ENCODE measurements at places on chromosomes 1 and 21.

DNA sequence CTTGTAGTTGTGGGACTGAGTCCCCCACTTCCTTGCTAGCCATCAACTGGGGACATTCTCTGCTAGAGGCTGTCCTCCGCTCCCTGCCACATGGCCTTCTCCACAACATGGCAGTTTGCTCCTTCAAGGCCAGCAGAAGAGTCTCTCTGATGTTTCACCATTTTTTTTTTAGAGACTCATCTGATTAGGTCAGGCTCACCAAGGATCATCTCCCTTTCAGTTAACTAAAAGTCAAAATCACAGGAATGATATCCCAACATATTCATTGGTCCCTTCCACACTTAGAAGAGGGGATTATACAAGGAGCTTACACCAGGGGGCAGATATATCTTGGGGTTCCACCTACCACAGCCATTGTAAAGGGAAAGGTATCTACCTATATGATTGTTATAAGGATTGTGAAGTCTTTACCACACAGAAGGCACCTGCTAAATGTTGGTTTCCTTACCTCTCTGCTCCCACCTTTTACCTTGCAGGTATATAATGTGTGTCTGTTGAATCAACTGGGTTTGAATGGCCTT lies 23.3 kb downstream of the RIMKLA start:
- DNase-seq = no peak

DNA sequence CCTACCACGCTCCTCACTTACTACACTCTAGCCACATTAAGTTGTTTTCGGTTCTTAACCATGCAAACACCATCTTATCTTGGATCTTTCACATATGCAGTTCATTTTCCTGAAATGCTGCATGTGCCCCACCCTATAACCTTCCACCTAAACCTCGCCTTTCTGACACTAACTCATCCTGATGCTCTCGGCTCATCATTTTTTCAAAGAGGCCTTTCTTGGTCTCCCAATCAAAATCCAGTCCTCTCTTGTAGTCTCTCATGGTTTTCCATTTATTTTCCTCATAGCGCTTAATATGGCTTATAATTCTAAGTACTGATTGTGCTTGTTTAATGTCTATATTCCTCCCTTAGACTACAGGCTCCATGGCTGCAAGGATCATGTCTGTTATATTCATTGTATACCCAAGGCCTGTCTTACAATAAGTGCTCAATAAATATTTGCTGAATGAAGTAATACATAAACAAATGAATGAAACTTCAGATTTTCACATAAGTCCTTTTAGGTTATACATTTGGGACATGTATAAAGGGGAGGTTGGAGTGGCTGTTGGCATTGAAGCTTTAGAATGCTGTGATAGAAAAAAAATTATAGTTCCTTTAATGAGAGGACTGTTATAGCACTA lies 79.2 kb upstream of the CDC42BPA start:
- no peak for DNase-seq

DNA sequence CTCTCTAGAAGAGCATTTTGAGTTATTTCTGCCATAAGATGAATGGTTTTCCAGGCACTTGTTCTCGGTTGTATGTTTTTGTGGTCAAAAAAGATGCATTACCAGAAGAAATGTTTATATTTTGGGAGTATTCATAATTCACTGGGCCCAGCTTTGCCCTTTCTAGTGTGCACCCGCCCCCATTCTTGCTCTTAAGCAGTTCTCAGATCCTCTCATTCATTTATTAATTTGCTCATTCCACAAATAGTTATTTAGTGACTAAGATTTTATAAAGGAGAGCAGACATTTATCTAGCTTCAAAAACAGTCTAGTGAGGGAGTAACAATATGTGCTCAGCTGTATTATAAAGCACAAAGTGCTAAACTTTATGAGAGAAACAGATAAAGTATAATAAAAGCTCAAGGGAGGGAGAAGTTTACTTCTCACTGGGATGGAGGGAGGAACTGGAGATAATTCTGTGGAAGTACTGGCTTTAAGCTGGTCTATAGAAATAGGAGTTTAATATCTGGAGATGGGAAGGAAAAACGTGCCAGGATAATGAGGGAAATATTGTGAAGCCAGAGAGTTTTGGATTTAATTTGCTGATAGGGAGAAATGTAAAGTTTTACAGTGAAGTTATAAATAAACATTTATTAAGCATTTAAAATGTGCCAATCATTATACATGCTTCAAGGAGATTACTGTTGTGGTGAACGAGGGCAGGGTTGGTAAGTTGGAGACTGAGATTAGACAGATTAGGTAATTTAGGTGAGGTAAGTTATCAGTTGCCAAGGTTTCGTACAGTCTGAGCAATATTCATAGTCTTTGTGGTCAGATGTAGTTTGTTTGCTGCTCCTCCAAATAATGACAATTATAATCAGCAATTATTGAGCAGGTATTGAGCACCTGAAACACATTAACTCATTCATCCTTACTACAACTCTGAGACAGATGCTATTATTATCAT lies 9.1 kb upstream of the MACF1 start:
- no peak for DNase-seq

GRCh38 chr1:64588876-64589275 lies 118.9 kb downstream of the CACHD1 start:
- DNase-seq = no peak

DNA sequence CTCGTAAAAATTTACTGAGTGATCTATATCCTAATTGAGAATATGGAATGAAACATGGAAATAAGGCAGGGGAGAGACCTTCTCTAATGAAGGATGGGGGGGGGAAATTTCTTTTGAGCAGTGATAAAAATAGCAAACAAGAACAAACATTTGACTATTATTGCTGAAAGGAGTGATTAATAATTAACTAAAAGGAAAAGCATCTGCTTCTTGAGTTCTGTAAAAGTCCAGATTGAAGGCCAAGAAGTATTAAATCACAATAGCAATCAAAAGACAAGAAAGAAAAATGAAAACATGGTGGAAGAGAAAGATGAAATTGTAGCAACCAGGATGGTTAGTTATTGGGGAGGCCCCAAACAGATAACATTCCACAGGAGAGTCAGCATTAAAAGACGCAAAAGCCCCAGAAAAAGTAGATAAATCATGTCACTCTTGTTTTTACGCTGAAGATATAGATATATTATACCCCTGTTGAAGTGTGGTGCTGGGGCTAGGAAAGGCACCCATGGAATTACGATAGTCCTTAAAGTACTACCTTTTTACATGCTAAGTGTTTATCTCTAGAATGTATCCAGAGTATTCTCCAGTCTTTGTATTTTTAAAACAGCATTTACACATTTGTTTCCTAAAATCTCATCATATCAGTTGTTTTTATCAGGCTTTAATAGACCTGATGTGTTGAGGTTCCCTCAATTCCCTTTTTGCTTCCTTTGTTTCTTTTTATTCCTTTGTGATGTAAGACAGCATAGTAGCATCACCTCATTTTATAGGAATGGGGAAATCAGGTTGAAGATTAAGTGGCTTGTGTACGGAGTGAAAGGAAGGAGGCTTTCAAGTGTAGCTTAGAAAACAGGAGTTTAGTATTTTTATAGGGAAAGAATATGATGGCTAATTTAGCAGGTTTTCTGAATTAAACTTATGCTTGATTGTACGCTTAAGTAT lies 28.9 kb downstream of the DISP1 start:
- peak; percentile 40 for DNase-seq

DNA sequence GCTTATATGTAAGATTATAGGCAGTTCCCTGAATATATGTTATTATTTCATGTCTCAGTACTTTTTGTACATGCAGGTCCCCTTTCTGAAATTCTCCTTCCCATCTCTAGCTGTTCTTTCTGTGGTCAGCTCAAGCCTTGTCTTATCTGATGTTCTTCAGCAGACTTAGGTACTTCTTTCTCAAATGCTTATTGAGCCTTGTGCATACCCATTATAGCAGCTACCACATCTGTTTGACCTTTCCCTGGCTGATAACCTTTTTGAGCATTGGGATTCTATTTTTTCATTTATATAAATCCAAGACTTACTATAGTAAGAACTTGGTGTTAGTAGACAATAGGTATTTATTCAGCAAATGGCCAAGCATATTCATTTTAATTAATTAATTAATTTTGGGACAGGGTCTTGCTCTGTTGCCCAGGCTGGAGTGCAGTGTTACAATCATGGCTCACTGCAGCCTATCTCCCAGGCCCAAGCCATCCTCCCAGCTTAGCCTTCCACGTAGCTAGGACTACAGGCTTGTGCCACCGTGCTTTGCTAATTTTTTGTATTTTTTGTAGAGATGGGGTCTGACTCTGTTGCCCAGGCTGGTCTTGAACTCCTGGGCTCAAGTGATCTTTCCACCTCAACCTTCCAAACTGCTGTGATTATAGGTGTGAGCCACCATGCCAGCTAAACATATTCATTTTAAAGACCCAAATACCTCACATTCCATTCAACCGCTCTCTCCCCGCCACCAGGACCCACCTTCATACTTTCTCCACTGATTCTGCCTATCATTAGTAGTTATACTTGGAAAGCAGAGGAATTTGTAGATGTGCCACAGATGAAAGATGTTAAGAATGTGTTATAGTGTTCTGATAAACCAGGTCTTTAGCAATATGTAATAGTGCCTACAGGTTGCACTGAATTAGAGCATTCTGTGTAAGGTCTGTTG lies 16.7 kb downstream of the TIPRL start:
- DNase-seq = no peak

GRCh38 chr1:100794748-100795645 lies 75.5 kb downstream of the VCAM1 start:
- DNase-seq = peak; percentile 65
